ENCODE measurements at places on chromosomes 4 and X.

DNA sequence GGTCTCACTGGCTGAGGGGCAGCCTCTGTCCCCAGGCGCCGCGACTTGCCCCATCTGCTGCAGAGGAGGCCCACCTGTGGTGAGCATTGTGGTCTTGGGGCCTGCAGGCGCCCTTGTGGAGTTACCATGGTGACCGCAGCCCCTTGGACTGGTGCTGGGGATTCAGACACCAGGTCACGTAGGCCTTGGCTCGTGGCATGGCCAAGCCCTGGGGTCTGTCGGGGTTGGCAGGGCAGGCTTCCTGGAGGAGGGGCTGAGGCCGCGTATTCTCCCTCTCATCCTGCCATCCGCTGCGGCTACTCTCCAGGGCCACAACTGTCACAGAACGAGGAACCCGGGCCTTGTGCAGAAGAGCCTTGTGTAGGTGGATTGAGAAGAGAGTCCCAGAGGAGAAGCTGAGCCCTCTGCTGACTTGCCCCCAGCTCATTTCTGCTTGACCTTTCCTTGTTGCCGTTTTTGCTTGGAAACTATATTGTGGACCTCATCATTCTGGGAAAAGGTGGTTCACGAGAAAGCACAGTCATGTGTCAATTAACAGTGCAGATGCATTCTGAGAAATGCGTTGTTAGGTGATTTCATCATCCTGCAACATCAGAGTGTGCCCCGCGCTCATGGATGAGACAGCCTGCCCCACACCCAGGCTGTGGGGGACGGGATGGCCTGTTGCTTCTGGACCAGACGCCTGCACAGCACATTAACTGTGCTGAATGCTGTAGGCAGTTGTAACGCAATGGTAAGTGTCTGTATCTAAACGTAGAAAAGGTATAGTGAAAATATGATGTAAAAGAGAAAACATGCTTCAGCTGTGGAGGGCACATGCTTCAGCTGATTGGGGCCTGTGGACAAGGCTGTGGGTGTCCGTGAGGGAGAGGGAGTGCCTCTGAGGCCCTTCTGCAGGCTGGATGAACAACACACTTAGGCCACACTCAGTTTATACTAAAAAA lies 38.5 kb downstream of the TRMT44 start:
- no peak for DNase-seq

DNA sequence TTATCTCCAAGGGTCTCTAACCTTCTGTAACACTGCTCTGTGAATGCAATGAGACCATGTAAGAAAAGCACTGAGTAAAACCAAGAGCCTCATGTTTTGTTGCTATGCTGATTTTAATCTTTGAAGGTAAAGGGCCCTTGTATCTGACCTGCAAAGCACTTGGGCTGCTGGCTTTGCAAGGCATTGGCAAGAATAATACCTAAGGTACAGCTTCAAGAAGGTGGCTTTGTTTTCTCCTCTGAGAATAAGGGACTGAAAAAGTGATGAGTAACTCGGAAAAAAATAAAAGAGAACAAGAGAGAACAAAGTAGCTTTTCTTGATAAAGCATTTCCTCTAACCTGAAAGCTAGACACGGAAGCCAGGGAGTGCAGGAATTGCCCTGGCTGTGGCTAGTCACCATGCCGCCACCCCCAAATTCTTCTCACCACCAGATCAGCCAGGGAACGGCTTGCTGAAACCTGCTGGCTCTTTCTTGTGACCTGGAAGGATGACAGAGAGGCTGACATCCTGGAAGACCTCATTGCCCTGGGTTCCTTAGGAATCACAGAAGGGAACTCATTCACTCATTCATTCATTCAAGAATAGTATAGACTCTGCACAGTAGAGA lies 41.8 kb upstream of the HS3ST1 start:
- DNase-seq, result no peak

DNA sequence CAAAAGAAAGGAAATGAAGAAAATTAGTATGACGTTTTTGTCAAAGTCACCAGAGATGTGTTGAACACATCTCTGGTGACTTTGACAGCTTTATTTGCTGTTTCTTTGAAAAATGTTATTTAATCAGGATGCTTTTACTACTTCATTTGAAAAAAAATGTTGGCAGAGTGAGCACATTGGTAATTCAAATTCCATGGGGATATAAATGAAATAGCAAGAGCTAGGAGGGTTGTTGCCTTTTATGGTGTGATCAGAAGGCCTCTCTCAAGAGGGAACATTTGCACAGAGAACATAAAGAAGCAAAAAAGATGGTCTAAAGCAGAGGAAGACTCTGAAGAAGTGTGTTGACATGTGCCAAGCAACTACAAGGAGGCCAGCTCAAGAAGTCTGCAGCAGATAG lies 46.6 kb upstream of the CXCL8 start:
- DNase-seq, result no peak

- DNase-seq, result no peak
These were observed 104.1 kb upstream of the GPRIN3 start for GRCh38 chr4:89411539-89412309.

DNA sequence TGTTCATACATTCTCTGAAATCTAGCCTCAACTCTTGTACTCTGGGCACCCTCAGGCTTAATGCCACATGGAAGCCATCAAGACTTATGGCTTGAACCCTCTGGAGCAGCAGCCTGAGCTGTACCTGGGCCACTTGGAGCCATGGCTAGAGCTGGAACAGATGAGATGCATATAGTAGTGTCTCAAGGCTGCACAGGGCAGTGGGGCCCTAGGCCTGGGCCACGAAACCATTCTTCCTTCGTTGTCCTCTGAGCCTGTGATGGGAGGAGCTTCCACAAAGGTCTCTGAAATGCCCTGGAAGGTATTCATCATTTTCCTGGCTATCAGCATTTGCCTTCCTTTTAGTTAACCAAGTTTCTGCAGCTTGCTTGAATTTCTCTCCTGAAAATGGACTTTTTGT lies 1427.2 kb upstream of the PCDH10 start:
- no peak for DNase-seq

DNA sequence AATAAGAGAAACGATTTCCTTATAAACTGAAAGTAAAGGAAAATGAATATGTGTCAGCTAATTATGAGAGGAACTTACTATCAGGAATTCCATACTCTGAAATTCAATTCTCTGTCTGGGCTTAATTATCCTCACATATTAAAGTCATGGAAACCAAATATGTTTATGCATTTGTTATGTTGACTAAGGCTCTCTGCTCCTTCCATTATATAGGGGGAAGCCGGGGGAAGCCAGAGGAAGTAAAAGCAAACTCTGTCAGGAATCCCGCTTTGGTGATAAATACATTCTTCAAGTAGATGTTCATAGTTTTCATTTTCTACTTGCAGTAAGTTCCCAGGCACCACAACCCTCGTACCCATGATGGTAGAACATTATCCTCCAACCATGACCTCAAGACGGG lies 142.8 kb upstream of the VCX2 start:
- no peak for DNase-seq

DNA sequence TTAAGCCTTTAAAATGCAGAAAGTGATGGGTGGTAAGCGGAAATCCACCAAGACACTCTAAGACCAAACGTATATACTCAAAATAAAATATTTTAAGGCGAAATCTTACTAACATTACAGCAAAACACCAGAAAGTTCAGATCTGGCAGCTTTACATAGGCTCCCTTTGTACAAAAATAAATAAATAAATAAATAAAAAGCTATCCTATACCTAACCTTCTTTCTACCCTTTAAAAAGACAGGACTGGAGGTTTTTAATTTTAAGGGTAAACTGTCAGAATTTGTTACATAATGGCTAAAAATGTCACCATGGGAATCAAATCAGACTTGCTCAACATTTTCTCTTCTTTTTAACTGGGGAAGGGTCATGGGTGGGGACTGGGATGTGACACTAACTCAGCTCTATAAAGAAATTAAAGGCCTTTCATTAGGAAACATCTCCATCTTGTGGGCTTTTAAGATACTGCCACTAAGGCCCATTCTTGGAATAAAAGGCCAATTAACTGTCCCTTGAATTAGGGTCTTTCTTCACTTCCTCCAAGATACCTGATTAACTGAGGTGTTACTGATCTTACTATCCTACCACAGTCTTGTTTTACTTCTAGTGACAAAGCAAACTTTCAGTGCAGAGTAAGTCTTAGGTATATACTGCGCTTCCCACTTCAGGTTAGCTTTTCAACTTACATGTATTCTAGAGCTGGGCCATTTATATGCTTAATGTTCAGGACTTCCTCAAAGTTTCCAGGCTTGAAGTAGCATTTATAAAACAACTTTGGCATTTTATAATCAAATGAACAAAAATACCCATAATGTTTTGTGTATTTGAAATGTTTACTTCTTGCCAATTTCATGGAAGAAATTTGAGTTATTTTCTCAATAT lies 13.3 kb downstream of the HNRNPD start:
- DNase-seq, result no peak

GRCh38 chrX:132671229-132671641 lies 182.4 kb upstream of the MBNL3 start:
- no peak for DNase-seq

- no peak for DNase-seq
These were observed 92.0 kb upstream of the PRDX4 start for GRCh38 chrX:23575281-23575680.

Data from cerebellar nuclear complex (tissue), 1 donor.